ENCODE measurements at places on chromosomes 7 and 10.

DNA sequence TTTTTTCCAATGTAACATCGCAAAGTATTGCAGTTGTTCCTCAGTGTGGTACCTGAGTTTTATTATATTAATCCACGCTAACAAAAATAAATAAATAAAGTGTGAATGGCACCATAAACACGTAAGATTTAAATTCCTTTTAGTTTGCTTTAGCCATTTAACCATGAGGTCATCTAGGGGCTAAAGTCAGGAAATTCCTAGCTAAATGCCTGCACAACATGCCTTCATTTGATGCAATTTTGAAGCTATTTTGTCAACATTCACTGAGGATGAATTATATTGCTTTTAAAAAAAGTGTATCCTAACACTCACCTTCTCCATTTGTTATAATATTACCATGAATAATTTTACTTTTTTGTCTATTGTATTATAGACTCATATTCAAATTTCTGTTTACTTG is 714.4 kb downstream of the GATA3 start:
- no peak for DNase-seq

DNA sequence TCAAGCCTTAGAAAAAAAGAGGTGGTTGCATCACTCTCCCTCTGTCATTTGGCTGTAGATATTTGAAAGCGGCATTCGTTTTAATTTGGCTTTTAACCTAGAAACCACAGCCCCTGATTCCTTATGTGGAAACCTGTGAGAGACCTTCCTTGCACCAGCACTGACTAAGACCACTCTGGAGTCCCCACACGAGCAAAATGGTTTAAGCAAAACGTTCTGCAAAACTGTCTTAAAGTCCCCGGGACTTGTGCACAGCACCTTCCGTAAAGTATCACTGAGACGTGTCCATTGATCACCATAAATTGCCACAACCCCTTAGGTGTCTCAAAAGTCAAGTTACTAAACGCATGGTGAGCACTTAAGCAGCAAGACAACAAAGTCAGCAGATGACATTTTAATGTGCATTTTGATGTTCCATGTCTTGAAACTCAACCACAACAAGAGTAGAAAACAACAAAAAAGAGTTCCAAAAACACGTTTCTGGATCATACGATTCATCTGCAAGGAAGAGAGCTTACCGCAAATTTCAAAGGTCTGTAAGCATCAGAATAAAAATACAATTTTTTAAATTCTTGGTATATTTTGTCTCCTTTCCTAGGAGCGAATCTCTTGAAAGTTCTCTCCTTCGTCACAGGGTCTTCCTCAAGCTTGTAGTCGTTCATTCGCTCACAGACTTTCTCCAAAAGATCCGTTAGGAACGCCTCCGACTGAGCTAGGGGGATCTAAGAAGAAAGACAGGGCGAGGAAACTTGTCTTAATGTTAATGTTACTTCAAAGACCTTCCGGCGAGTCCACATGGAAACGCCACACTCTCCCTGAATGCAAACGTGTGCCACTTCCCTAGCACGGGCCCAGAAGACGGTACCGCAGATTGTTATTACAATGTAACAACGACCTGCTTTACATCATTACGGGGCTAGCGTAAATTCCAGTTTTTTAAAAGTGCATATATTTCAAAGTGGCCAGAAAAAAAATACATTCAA is 37.7 kb downstream of the CNPY1 start:
- DNase-seq, result no peak

DNA sequence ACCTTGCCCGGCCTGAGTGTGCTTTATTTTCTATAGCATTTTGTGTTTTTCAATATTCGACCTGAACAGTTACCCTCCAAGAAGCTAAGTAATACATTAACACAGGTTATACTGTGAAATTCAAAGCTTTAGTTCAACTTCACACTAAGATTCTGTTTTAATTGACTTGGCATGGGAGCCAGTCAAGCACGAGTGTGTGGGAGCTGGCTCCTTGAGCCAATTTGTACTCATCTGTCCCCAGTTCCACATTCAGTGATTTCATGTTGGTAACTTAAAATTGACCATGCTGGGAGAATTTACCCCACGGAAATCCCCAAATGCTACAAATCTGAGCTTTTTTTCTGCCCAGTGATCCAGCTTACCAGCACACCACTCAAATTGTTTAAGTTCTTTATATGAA is 20.3 kb downstream of the TSPAN12 start:
- DNase-seq, result no peak

DNA sequence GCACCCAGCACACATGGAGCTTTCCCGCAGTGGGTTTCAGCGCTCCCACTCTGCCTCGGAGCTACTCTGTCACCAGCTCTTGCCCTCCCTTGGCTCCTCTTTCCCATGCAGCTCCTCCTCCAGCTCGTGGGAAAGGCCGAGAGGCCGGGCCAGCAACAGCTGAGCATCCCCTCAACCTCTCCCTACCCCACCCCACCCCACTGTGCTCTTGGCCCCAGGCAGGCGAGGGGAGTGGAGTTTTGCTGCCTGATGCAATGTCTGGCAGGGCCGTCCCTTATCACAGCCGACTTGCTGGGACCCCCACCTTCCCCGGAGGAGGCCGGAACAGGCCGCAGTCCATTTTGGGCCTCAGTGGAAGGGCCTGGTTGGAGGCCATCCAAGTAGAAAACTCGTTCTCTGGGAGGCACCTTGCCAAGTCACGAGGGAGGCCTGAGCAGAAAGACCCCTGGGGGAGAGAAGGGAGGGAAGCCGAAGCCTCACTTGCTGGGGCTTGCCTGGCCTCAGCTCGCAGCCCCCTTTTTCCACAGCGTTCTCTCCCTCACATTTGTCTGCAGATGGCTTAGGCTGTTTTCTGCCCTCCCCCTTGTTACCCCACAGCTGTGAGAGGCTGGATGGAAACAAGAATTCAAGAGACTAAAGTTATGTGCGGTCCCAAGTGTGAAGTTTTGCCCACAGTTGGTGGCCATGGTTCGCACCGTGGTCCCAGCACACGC is 35.3 kb downstream of the CHST3 start:
- DNase-seq, result no peak

- DNase-seq, result no peak
Measured at GRCh38 chr7:47688311-47689100, 106.6 kb upstream of the TNS3 start.

DNA sequence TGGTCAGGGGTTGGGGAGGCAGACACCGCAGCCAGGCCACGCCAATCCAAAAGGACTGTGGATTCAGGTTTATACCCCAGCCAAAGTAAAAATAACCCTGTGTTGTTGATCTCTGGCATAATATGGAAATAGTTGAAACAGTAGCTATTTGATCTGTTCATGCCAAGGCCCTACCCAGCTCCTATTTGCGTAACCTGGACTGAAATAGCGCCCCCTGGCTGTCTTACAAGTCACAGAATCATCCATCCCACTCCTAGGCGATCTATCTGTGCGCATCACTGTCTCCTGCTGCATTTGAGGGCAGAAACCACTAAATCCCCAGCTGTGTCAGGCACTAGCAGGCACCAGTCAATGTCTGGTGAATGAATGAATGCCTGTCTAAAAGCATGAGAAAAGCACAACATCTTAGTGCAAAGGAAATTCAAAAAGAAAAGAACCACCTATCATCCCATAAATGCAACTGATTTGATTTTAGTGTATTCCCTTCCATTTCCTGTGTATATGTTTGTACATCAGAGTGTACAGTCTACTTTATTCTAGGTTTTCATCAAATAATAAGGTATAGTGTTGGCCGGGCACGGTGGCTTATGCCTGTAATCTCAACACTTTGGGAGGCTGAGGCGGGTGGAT is 160.0 kb downstream of the SLIT1 start:
- peak; percentile 83 for DNase-seq

DNA sequence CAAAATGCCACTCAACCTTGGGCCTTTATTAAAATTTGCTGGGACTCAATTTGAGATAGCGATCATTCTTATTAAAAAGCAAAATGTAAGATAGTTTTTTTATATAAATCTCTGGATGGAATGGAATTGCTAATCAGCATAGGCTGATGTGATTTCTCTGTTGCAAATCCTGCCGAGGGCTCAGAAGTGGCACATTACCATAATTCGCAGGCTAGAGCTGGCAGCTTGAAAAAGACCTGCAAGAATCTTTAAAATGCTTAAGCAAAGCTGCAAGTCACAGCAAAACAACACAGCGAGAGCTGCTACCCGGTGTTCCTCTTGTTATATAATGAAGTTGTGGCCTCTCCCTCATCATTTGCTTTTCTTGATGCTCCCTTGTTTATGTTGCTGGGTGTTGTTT is 448.1 kb downstream of the GATA3 start:
- DNase-seq, result no peak

- DNase-seq, result no peak
Measured at GRCh38 chr7:15921576-15921975, 235.1 kb upstream of the MEOX2 start.

DNA sequence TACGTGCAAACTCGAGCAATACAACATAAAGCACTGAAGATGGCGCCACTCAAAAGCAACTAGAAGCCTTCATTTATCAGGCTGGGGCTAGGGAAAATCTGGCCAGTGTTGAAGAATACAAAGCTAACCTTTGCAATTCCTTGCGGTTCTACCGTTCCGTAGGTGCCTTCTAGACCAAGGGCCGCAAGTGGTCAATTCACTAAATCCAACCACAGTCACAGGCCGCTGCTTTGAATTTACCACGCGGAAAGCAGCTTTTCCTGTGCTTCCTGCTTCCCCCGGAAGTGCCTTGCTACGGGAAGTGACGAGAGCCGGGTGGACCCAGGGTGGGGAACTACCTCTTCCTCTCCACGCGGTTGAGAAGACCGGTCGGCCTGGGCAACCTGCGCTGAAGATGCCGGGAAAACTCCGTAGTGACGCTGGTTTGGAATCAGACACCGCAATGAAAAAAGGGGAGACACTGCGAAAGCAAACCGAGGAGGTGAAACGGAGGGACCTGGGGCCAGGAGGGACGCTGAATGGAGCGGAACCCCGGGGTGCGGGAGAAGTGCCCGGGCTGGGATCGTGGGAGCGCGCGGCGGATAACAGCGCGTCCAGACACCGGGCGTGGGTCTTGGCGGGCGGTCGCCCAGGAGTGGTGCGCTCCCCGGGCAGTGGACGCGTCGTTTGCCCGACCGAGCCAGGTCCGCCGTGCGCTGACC is at the start of gene DDX21:
DDX21 (plus strand) TSS at position 339 of the 701 bp plus-strand sequence; CDS start at position 395, 56 bp downstream.
- DNase-seq, result peak; percentile 98

GRCh38 chr10:70920519-70920918 is 32.2 kb upstream of the PCBD1 start:
- no peak for DNase-seq

- peak; percentile 57 for DNase-seq
Measured at GRCh38 chr7:118003476-118003875, 130.2 kb upstream of the CTTNBP2 start.

GRCh38 chr7:127678337-127678736 is 26.3 kb downstream of the SND1 start:
- no peak for DNase-seq

DNA sequence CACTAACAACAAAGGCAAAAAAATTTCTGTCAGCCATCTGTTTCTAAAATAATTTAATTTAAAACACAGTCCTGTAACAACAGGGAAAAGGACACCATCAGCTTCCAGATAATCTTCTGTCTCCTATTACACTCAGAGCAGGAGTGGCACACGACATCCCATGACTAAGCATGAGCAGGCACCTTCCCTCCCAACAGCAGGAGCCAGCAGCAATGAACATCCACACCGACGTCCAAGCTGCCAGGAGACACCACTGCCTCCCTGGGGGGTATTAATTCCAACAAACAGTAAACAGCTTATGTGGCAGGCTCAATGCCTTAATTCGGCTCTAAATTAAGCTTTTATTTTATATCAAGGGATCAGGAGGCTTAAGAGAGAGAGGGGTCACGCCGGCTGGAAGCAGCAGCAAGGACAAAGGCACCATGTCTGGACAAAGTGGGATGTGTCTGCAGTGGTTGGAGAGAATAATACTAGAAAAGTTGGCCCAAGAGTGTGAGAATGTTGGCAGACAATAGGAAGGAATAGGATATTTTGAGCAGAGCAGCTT is 45.7 kb downstream of the KIAA1549 start:
- peak; percentile 44 for DNase-seq

DNA sequence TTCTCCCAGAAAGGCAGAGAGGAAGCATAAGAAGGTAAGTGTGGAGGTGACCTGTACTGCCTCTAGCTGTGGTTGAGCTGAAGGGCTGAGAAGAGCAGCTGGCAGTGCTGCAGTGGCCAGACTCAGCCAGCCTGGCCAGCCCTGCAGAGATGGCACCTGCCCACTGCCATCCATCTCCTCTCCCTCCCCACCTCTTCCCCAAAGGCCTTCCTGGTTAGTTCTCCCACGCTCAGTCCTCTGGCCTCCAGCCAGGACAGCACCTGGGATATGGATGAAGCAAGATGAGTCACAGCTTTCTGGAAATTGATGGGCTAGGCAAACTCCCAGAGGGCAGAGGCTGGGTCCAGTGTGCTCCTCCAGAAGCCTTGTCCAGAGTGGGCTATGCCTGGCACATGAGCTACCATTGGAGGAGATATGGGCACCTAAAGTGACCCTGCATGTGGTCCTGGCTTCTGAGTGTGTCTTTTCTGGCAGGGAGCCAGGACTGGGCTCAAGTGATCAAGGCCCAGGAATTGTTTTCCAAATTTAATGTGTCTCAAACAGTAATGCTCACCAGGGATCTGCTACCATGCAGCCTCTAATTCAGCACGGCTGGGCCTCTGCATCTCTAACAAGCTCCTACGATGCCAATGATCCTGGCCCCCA is 81.0 kb upstream of the CACUL1 start:
- DNase-seq, result no peak

GRCh38 chr7:150556521-150557138 is 10.6 kb upstream of the GIMAP4 start:
- peak; percentile 93 for DNase-seq

- DNase-seq, result peak; percentile 24
Measured at GRCh38 chr7:156907656-156908055, 14.7 kb upstream of the LMBR1 start.

- no peak for DNase-seq
Measured at GRCh38 chr10:33542752-33543505, 208.5 kb upstream of the NRP1 start.

- no peak for DNase-seq
Measured at GRCh38 chr7:64633401-64633800, 32.5 kb upstream of the ZNF107 start.

GRCh38 chr10:113336549-113337130 is 216.2 kb upstream of the HABP2 start:
- no peak for DNase-seq

GRCh38 chr10:28177944-28178637 is 124.8 kb downstream of the MPP7 start:
- peak; percentile 19 for DNase-seq

GRCh38 chr7:28095231-28095630 is 85.4 kb downstream of the JAZF1 start:
- peak; percentile 16 for DNase-seq

GRCh38 chr10:110701617-110701971 is 57.5 kb downstream of the RBM20 start:
- no peak for DNase-seq

All from hematopoietic multipotent progenitor cell treated with erythropoietin and hydrocortisone succinate and interleukin-3 and kit ligand, for 4 days (in vitro differentiated cells).